ENCODE measurements at places on chromosomes 13 and 19.

- DNase-seq, result no peak
Observed at GRCh38 chr13:57553932-57554331, 77.6 kb upstream of the PCDH17 start.

DNA sequence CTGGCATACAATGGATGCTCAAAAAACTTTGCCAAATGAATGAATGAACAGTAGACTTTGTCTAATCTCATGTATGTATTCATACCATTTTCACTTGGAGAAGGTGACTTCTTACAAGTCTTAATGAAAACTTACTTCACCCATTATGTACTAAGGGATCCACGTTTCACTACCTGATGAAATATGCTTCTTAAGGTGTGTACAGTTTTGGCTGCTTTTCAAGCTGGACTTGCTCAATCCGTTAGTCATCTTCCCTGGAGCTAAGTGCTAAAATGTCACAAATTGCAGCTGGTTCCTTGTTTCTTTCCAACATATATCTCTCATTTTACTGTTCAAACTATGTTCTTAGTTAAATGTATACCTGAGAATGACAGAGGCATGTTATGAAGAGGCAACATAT, 4.2 kb upstream of the CCNA1 start:
- no peak for DNase-seq

GRCh38 chr19:40232479-40232878, 6.0 kb upstream of the CCNP start:
- no peak for DNase-seq

GRCh38 chr13:71862459-71862943, 4.5 kb downstream of the DACH1 start:
- DNase-seq, result no peak

- no peak for DNase-seq
Observed at GRCh38 chr13:32200741-32201140, 114.4 kb downstream of the ZAR1L start.
